ENCODE measurements at places on chromosomes 5 and 9.

DNA sequence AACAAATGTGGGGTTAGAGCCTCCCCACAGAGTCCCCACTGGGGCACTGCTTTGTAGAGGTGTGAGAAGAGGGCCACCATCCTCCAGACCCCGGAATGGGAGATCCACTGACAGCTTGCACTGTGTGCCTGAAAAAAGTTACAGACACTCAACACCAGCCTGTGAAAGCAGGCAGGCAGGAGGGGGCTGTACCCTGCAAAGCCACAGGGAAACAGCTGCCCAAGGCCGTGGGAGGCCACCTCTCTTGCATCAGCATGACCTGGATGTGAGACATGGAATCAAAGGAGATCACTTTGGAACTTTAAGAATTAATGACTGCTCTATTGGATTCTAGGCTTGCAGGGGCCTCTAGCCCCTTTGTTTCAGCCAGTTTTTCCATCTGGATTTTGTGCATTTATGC, 782.3 kb downstream of the BRINP1 start:
- no peak for DNase-seq

GRCh38 chr9:15542624-15543023, 10.2 kb upstream of the CCDC171 start:
- no peak for DNase-seq

- no peak for DNase-seq
These were observed 216.7 kb downstream of the MLLT3 start for GRCh38 chr9:20405616-20406015.

DNA sequence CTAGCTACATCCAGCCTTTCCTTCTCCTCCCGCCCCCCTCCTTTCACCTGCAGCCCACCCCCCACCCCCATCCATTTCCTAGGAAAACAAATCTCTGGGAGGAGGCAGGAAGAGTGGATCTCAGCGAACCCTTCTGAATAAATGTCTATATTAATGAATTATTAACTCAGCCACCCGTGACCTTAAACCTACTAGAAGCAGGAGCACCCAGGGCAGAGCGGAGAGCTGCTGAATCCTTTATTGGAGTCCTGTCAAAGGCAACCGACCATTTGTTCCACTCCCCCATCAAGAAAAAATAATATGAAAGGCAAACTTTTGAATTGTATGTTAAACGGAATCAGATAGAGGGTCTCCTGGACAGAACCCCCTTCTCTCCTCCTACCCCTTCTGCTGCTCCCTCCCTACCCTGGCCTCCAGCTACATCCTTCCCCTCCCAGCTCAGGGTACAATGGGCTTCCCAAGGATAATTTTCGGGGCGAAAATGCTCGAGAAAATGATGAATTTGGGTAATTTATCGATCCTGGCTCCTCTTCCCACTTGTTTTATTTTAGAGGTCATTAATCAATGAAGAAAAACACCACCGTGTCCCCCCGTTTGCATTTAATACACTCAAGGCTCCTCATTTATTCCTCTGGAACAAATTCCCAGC, 3.3 kb upstream of the PRDM6 start:
- DNase-seq, result no peak

- no peak for DNase-seq
These were observed 59.4 kb downstream of the DAP start for GRCh38 chr5:10701567-10702039.

DNA sequence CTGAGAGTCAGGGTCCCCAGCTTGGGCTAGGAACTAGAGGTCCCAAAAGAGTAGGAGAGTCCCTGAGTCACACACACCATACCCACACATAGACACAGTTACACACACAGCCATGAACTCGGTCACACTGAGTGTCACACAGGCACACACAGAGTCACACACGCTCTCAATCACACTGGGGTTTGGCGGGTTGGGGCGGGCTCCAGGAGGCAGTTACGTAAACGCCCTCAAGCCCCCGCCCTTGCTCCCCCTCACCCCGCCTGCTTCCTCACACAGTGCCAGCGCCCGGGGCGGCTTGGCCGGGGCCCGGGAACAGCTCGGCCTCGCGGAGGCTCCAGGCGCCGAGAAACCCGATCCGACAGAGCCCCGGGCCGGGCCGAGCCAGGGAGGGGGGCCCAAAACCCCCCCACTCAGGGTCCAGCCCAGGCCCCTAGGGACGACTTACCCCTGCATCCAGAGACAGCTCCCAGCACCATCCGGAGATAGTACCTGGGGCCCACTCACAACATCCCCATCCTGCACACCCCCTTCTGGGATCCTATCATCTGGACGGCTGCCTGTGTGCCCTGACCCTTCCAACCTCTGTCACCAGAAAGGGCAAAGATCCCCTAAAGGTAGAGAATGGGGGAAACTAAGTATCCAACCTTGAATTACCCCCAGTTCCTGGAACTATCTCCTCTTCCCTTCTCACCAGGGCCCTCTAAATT, 3.5 kb upstream of the CNTFR start:
- DNase-seq, result no peak

GRCh38 chr9:110426052-110426709, 88.5 kb upstream of the TXNDC8 start:
- no peak for DNase-seq

DNA sequence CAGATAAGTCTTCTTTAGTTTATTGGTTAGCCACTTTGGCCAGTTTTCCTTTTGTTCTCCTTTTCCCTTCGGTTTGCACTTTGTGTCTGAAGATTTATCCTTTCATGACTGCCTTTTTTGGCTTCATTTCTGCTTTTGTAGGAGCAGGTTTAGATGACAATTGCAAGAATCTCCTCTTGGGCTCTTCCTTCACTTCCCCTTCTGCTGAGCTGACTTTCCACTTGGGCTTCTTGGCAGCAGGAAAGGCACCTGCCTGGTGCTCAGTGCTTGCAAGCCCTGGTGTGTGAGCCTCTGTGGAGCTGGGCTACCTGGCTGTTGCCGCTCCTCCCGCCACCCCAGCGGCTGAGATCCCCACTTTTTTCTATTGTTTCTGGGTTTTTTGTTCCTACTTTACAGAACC, 7.3 kb downstream of the CCDC112 start:
- no peak for DNase-seq

DNA sequence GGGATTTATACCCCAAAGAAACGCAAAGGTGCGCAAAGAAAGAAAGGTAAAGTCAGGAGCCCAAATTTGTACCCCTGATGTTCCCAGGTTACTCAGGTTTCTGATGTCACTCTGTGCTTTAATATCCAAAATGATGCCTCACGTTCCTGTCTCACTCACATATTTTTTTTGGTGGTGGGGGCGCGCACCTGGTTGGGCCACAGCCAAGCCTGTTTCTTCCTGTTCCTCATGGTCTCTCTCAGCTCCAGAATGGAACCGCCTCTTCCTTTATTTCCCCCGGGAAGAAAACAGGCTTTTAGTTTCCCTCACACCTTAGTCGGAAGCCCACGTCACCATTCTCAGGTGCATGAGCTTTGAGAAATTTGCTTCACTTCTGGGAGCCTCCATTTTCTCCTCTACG, 118.3 kb upstream of the BOD1 start:
- DNase-seq, result no peak

- DNase-seq, result no peak
These were observed 2.1 kb downstream of the DHX29 start for GRCh38 chr5:55305345-55305744.

DNA sequence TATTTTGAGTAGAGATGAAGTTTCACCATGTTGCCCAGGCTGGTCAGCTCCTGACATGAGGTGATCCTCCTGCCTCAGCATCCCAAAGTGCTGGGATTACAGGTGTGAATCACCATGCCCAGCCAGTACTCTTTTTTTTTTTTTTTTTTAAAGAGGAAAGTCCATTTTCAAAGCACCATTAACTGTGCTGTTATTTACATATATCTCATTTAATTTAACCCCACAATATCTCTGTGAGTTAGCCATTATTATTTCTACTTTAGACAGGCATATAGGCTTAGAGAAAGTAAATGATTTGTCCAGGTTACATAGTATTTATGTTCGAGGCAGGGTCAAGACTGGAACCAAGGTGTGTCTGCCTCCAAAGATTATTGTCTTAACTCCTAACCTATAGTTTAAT, 50.7 kb downstream of the ATG10 start:
- DNase-seq, result no peak

DNA sequence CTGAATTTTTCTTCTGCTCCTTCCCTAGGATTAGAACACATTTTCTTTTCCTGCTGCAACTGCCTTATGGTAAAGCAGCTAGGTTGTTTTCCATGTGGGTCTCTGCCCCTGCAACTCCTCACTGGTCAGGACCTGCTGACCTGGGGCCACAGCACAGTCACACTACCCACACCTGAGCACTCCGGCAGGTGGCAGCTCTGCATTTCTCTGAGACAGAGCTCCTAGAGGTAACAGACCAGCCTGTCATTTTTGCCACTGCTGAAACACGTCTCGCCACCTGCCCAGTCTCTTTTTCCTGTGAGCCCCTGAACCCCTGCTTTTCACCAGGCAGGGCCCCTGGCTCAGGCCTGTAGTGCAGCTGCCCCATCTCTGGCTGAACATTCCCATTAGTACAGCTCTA, 609.6 kb downstream of the HINT1 start:
- DNase-seq, result no peak

- DNase-seq, result no peak
These were observed 115.9 kb downstream of the GNAQ start for GRCh38 chr9:77915744-77916143.

GRCh38 chr5:173247510-173247909, 12.5 kb upstream of the NKX2-5 start:
- no peak for DNase-seq

DNA sequence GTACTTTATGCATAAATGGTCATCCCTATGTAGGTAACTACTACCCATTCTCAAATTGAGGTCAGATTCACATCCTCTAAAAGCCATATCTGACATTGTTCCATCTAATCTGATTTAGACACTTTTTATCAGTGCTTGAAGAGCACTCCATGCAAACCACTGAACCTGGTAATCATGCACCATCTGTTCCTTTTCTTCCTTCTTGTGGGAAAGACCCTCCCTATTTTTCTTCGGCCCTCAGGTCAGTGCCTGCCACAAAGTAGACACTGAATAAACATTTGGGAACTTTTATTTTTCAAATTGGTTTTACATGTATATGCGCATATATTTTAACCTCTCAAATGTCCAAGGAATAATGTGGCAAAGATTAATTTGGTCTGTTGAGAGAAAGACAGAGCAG, 26.0 kb upstream of the PDE4D start:
- DNase-seq, result no peak

GRCh38 chr5:16461782-16462181, 3.8 kb downstream of the ZNF622 start:
- no peak for DNase-seq

- no peak for DNase-seq
These were observed 783 bp upstream of the ZFR start for GRCh38 chr5:32445287-32445758.

DNA sequence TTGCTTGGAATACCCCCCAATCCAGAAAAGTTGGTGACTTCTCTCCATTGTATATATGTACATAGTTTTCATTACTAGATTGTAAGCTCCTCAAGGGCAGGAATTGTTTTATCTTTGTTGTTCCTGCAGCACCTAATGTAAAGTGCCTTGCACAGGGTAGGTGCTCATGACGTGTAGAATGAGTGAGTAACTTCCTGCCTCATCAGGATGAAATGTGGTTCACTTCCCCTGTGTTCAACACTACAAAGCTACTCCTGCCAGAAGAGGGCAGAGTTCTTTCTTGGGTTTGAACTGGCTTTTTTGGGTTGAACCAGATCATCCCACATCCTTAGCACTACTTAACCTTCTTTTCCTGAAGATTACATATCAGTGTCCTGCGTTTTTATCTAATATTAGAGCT, 23.9 kb downstream of the GTF3C4 start:
- DNase-seq, result no peak

DNA sequence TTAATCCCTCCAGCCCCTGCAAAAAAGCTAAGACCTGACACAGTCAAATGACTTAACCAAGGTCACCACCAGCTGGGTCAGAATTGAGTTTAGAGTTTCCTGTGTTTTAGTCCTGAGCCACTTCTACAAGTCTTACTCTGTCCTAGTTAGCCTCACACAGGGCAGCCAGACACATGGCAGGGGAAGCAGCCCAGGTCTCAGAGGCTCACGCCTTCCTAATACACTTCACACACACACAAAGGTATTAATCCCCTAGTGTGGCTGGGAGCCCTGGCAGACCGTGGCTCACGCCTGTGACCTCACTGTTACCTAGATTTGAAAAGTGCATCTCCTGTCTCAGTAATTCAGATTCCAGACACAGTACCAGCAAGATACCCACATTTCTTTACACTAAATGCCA, 77.4 kb upstream of the WWC1 start:
- no peak for DNase-seq

DNA sequence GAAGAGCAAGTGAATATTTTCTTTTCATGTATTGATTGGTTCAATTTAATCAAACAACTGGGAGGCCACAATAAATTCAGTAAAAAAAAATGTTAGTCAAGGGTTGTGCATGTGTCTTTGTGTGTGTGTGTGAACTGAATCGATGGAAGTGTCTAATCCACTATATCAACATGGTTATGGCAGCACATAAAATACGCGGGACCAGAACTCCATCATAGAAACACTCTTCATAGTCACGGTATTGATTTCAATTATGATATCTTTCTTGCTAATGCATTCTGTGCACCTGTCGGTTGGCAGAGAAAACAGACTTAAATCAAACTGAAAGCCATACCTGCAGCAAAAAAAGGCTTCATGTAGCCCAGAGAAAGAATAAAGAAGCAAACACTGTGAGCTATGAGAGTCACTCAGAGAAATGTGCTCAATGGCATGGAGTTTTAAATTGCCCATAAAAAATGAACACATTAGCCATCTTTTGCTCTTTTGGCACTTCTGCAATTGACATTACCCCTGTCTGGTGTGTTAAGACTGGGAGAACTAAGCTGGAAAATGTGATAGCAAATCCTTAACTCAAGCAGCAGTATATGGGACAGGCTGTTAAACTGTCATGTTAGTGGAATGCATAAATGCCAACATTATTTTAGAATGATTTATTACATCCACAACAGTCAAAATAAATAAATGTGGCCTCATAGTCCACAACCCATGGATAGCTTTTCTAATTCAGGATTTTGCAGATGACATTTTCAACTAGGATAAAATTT, 642.4 kb upstream of the C9orf72 start:
- DNase-seq, result no peak

DNA sequence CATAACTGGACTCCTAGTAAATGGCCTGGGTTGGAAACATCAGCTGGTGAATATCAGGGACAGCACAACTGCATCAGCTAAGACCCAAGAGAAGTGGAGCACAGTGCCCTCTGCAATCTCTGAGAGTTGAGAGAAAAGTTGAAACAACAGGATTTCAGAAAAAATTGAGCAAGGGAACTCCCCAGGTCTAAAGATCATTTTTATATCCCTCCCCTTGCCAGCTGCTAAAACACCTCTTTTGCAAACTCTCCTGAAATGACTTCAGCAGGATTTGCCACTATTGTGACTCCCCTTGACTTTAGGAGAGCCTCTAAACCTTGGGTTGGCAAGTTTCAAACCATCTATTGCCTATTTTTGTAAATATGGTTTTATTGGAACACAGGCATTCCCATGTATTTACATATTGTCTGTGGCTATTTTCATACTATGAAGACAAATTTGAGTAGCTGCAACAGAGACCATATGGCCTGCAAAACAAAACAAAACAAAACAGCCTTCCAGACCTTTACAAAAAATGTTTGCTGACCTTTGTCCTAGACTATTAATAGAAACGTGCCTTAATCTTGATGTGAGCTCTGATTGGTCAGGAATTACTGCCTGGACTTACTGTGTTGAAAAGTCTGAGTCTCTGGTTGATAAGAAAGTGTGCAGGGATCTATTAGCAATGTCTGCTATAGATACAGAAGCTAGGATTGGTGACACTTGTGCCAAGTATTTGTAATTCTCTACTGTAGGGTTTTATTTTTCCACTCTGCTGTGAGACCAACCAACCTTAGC, 37.7 kb upstream of the PLPPR1 start:
- DNase-seq, result no peak

Data from activated effector memory CD4-positive, alpha-beta T cell treated with Interleukin-2 at 50 U/mL for 16 hours (primary cell).